Activated CD4-positive, alpha-beta T cell treated with anti-CD3 and anti-CD28 coated beads, Interleukin-2, amount 50 U/mL, for 4 hours (primary cell): ENCODE measurements at places on chromosomes 4 and X.
A peak's percentile ranks its signal among the peaks of the same experiment; 100 is the strongest.

GRCh38 chrX:103780336-103781061 lies 3.9 kb downstream of the PLP1 start:
- DNase-seq, result no peak

GRCh38 chr4:142416121-142416520 lies 430.0 kb downstream of the INPP4B start:
- DNase-seq, result no peak

GRCh38 chr4:104756837-104757236 lies 262.1 kb upstream of the CXXC4 start:
- no peak for DNase-seq

- DNase-seq, result no peak
These were observed 4.0 kb upstream of the PCDH7 start for GRCh38 chr4:30716158-30716557.

DNA sequence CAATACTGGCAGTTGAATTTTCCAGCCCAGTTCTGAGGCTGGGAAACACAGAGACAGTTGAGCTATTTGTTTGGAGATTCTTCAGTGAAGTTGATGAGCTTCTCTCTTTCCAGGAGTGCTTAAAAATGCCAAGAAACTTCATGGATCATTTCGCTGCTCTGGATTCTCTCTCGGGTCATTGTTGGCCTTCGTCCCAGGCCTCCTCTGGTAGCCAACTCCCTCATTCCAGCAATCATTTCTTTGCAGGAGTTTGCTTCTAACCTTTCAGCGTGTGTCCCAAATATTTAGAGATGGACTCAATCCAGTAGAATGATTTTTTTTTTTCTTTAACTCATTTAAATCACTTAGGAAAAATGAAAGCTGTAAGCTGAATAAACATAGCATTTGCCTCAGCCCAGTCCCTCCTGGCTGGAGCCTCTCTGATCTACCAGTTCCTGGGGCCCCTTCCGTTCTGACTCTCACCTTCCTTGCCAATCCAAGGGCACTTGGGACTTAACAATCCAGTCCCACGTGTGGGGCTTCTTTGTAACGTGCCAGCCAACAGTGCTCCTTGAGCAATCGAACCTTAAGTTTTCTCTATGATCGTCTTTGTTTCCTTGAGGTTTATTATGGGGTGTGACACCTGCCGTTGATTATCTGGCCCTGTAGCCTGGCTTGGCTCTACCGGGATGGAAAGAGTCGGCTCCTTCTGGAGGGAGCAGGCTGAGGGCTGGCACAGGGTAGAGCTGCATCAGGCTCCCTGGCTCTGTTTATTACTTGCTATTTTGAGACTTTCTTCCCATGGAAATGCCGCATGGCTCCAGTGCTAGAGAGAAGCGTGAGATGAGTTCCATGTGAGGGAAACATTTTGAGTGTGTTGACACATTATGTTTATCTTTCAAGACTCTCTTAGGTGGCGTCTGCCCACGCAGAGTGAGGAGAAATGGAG lies 80.4 kb upstream of the GPC4 start:
- no peak for DNase-seq

DNA sequence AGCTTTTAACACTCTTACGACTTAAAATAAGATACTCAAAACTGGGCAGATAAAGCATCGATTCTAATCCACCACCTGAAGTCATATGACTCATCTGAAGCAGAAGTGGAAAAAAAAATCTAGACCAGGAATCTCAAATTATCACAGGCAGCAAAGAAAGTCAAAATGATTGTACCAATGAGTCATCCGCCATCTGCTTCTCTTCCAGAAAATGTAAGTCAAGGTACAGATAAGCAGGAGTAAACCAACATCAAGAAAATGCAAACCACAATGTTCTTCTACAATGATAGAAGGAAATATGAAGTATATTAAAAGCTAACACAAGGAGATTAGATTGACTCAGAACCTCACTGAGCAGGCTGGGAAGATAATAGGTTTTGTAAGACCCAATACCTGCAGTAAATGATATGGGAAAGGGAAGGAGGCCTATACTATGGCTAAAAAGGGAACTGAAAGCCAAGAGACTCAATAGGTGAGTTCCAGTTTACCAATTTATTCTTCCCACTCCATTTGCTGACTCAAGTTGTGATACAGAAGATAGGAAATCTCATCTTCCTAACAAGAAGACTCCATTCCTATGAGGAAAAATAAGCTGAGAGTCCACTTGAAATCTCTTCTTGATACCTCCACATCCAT lies 88.4 kb upstream of the TET2 start:
- no peak for DNase-seq

GRCh38 chrX:24480400-24480865 lies 15.3 kb downstream of the PDK3 start:
- DNase-seq, result no peak

- DNase-seq, result no peak
These were observed 59.0 kb downstream of the GK start for GRCh38 chrX:30712214-30712613.

GRCh38 chr4:102791318-102791835 lies 30.6 kb upstream of the MANBA start:
- DNase-seq, result no peak

DNA sequence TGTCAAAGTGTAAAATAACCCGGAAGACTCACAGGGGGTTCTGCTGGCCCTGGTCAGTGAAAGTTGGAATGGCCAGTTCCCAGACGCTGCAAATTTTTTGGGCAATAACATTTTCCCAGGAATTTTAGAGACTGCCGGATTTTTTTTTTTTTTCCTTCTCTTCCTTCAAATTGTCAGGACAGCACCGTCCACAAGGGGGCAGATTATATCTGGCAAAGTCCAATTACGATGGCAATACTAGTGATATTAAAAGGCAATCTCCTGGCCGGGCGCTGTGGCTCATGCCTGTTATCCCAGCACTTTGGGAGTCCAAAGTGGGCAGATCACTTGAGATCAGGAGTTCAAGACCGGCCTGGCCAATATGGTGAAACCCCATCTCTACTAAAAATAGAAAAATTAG lies 20.5 kb downstream of the SLC25A5 start:
- peak; percentile 21 for DNase-seq

- DNase-seq, result no peak
These were observed 1.3 kb upstream of the ING2 start for GRCh38 chr4:183503497-183504063.

DNA sequence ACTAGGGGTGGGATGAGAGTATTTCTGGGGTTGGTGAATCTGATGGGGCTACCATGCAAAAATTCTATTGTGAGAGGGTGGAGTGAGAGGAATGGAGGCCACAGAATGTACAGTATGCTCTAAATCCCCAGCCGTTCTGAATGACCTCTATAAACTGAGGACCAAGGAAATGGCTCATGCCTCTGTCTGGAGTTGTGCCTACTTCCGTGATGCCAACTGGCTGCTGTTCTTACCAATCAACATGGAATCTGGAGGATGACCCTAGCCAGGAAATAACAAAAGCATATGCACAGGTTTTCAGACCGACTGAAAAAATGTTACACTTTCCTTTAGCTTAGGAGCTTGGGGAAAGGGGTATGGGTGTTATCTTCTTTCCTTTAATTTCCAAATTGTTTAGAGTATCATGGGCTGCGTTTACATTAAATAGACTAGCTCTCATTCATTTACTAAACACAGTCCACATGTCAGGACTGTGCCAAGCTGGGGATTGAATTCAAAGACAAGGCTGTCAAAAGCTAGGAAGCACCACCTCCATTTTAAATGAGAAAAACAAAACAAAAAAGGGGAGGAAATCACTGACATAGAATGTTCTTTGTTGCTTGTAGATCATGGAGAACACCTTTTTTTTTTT lies 20.2 kb upstream of the CCKAR start:
- DNase-seq, result no peak

- no peak for DNase-seq
These were observed 1.7 kb upstream of the OPN1LW start for GRCh38 chrX:154142386-154142785.

- no peak for DNase-seq
These were observed 152.4 kb downstream of the BANK1 start for GRCh38 chr4:101942891-101943290.

- DNase-seq, result no peak
These were observed 17.2 kb downstream of the C1QTNF7 start for GRCh38 chr4:15444879-15445547.

GRCh38 chrX:41026702-41027078 lies 58.6 kb upstream of the USP9X start:
- DNase-seq, result no peak

DNA sequence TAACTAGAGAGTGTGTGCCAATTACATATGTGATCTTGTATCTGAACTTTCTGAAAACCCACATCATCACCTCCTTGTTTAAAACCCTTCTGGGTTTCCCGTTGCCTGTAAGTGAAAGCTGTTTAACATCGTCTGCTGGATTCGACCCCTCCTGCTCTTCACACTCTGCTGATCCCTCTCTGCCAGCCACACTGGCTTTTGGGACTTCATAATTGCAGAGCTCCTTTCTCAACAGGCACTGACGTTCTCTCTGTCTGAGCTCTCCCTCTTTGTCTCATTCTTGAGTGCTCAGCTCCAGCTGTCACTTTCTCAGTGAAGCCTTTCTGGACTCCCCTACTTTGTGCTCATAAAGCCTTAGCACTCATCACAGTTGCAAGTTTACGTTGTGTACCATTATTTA lies 153.9 kb downstream of the CEP135 start:
- DNase-seq, result no peak

DNA sequence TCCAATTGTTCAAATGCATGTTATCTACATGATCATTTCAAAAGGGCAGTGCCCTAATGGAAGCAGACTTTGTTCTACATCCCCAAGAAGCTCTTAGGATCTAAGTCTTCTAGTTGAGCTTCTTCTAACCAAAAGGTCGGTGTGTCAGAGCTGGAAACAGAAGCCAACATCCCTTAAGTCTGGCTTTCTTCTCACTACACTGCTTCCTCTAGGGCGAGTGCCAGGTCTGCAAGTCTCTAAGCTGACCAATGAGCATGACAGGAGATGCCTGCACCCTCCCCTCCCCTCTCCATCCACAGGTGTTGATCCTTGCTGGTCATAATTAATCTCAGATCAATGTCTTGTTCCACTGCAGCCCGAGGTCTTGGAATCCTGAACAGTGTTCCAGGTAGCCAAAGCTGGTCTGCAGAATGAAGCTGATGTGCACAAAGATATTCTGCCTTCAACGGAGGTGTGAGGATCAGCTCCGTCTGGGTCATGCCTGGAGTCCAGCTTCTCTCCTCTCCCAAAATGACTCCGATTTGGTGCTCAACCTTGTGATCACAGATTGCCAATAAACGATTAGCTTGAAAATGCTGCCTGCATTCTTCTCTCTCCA lies 44.1 kb downstream of the WDR1 start:
- DNase-seq, result no peak

DNA sequence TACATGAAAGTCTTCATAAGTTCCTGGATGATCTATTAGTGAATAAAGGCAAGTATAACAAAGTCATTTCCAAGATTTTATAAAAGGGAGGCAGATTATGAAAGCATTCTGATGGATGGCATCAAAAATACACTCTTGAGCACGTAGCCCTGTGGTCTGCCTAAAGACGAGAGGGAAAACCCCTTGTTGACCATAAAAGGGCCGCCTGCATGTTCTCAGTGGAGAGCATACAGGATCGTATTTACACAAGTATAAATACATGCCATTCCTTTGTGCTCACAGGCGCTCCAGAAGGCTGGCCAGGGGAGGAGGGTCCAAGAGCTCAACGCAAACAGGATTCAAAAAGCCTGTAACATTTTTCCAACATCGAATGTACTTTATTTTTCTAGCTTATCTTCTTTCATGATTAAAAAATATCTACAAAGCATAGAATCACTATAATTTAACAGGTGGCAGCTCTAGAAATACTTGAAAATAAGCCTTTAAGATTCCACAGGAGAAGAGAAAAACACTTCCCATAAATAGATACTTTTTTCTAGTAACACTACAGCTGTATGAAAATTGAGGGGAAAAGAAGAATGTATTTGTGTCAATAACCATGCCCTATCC lies 29.6 kb downstream of the PDGFC start:
- no peak for DNase-seq

- DNase-seq, result no peak
These were observed 27.6 kb downstream of the CLCN5 start for GRCh38 chrX:49949961-49950360.

DNA sequence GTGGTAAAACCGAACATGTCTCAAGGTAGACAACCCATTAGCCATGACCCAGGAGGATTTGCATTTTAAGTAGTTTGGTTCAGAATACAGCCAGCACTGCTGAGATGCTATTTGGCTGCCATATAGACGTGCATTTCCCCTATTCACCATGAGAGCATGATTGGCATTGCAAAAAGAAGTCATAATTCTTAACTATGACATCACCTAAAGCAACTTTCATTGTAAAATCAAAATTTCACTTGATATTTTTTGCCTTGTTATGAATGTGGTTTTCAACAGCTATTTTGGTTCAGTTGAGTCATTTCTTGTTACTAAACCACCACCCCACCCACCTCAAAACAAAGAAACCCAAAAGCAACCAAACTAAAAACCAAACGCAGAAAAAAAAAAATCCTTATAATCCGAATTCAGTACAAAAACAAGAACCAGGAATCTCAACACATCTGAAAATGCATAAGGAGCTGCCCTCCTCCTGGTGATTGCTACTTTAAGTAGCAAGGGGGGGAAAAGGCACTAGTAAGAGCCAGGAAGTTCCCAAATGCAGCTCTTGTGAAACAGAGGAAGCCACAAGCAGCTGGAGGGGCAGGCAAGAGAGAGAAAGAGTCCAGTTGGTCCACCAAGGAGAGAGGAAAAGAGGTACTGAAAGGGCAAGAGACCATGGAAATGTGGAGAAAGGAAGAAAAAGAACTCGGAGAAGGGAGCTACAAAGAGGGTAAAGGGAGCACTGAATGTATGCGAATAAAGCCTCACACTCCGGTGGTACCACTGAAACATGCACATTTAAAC lies 3.1 kb downstream of the SLITRK4 start:
- DNase-seq, result no peak

GRCh38 chrX:74207539-74207938 lies 96.4 kb upstream of the ZCCHC13 start:
- no peak for DNase-seq

DNA sequence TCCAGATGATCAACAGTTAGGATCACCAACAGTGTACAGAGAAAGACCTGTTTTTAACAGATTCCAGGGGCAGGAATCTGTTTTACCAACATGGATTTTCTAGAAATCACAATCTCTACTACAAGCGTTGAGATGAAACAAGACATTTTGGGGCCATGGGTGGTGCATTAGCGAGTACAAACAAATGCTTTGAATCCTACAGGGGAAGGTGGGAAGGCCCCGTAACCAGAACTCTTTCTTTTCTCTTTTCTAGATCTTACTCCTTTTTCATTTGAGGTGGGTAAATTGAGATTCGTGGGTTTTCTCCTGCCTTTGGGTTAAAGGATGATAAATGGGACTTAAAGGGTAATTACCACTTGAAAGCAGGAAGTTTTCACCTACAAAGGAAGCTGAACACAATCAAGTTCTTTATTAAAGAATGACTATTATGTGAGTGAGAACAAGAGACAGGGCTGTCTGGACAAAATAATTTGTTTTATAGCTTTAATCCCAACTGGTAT lies 189.9 kb upstream of the ANXA3 start:
- no peak for DNase-seq

DNA sequence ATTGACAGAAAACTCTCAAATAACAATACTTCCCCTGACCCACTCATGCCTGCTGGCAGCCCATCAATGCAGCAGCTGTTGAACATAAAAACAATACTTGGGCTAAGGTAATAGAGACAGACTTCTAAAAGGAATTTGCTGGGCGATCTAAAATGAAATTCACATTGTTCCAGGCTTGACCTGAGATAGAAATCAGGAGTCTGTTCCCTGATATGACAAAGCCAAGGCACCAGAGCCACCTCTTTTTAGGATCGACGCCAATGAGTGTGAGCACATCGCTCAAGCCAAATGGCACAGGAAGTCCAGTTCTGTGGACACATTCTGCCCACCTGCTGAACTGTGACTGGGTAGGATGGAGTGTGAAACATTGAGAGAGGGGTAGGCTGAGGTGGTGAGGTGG lies 4.9 kb downstream of the SEPTIN11 start:
- DNase-seq, result no peak
